ENCODE measurements at places on chromosomes 3 and 15.
A peak's percentile ranks its signal among the peaks of the same experiment; 100 is the strongest.

DNA sequence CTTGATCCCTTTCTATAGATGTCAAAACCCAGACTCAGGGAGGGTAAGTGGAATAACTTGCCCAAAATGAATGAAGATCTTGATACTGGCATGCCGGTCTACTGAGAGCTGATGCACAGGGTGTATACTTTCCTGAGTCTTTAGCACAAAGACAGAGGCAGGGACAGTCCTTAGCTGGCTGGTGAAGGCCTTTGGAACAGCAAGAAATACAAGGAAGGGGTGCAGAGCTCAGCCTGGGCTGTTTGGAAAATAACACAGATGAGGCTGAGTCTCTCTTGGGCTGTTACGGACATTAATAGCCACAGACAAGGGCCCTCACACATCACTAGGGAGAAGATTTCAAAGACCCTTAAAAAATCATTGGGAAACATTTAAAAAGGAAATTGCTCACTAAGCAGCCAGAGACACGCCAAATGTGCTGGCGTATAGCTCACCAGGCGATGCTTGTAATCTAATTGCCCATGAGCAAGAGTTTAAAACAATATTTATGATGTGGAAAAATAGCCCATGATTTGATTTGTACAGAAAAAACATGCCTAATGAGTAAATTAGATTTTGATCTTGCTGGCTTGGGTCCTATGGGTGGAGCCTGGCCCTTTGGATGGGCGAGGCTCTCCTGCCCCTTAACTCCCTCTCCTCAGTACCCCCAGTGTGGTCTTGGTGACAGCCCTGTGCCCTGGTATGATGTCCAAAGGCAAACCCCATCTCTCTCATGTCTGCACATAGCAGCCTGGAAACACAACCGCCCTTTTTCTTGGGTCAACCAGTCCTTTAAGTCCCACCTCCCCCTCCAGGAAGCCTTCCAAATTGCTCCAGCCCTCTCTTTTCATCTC lies 81.8 kb upstream of the MRPS22 start:
- no peak for DNase-seq

DNA sequence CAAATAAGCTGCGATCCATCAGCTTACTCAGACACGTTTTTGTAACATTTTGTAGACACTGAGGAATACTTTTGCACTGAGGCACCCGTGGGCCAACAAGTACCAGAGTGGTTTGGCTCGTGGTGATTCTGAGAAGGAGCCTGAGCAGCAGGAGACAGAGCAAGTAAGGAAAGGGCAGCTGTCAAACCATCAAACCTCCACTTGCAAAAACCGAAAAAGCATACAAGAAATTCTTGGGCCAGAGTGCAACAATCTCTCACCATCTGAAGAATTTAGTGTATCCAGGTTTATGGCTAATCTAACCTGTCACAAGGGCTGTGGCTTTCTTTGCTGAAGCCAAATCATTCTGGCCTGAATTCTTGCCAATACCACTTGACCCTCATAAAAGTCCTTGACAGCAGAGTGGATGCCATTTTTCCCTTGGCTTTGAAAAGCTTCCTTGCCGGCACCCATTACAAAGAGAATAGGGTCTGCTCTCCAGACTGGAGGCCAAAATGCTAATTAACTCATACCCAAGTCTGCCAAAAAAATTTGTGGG lies 56.7 kb downstream of the MYO1E start:
- DNase-seq = peak; percentile 59

- DNase-seq = no peak
Measured at GRCh38 chr15:63449731-63450130, 54.7 kb upstream of the USP3 start.

- DNase-seq = no peak
Measured at GRCh38 chr3:4850928-4851265, 128.3 kb upstream of the BHLHE40 start.

DNA sequence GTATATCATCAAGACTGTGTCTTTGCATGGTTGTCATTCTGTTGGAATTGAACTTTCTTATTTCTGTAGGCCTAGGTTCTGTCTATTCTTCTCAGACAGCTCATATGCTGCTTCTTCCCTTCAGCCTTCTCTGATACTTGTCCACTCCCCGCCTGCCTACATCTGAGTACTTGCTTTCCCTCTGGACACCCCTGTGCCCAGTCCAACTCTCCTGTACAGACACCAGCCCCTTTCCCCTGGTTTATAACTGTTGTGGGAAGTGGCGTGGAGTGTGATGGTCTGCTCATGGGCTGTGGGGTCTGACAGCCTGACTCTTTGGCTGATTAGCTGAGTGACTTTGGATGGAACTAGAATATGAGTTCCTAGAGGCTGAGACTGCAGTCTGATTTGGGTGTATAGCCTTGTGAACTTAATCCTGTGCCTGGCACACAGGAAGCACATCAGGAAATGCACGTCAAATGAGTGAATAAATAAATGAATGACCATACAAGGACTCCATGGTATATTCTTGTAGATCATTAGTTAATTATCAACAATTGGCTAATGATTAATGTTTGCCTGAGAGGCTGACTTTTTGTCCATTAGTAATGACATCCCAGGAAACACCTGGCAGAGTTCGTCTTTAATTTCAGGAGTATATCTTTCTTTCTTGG lies 11.8 kb downstream of the CACNA1D start:
- no peak for DNase-seq

GRCh38 chr15:65077981-65078352 lies 1.4 kb downstream of the KBTBD13 start:
- peak; percentile 13 for DNase-seq

DNA sequence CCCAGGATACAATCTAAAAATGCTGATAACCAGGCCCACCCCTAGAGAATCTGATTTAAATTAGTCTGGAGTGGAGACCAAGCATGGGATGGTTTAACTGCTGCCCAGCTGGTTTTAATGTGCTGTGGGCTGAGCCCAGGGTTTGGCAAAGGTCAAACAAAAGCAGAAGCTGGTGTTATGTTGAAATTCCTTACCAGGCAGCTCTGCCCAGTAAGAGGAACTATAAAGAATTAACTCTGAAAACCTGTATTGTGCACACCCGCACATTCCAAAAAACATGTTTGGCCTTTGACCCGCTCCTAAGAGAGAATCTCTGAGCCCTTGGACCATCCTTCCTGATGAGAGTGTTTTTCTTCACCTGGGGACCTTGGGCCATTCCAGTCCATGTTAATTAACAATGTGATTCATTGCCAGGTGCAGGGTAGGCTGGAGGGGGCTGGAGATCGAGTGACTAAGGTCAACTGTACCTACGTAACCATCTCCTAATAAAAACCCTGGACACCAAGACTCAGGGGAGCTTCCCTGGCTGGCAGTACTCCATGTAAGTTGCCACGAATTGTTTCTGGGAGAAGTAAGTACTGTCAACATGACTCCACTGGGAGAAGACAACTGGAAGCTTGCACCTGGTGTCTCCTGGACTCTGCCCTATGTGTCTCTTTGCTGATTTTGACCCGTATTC lies 10.9 kb downstream of the CCDC13 start:
- DNase-seq = no peak

DNA sequence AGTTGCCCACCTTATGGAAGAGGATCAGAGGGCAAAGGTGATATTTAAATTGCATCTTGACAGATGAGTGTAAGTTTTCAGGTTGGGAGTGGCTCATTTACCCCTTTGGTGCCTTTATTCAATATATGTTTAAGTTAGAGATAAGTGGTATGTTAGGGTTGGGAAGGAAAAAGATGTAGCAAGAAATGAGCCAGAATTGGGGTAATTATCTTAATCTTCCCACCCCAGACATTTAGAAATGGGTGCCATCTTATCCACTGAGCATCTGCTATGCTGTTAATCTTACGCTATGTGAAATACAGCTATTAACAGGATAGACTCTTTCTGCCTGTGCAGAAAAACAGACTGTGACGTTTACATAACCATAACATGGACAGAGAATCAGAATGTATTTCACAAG lies 6.3 kb downstream of the CMTM7 start:
- no peak for DNase-seq
